Endothelial cell of umbilical vein (primary cell): ENCODE measurements at places on chromosomes 7 and 10.

DNA sequence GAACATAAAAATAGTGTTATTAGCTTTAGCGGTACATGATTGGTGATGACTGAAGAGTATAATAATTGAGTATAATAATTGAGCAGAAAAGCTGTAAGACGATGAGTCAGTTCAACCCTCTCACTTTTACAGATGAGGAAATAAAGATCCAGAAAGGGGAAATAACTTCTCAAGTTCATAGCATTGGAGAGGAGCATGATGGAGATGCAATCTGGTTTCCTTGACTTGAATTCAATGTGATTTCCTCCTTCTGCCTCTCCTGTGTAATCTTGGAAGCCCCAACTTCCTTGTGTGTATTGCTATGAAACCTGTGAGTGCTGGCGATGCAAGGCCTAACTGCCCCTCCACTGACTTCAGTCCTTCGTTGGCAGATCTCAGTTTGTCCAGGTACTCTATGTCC lies 265.1 kb downstream of the LRMDA start:
- DNase-seq: no peak

DNA sequence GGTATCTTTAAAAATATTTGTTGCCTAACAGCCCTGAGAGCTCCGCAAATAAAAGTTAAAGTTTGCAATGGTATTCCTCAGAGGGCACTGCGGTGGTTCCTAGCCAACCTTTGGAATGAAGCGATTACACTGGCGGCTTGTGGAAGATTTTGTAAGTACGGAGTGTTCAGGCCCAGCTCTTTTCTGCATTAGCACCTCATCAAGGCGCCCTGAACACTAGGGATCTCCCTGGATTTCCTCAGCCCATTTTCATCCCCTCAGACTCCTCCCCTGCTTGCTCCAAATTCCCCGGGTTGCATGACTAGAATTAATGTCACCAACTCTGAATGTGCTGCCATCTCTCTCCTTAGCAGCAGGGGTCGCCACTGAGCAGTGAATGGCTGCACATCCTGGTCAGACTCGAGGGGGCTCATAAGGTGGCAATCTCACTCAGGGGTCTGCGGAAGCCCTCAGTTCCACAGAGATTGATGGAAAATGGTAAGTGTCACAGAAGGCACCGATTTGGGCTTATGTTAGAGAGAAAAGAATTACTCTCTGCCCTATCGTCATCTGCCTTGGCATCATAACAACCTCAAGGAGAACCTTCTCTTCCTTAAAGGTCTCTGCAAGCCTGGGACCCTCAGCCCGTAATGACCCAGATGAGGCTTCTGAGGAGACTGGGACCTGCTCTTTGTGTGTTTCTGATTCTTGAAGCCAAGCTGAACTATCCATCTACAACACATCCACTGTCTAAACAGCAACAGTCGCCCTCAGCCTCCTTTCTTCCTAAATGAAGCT lies 262.8 kb upstream of the AOAH start:
- DNase-seq: peak; percentile 54

DNA sequence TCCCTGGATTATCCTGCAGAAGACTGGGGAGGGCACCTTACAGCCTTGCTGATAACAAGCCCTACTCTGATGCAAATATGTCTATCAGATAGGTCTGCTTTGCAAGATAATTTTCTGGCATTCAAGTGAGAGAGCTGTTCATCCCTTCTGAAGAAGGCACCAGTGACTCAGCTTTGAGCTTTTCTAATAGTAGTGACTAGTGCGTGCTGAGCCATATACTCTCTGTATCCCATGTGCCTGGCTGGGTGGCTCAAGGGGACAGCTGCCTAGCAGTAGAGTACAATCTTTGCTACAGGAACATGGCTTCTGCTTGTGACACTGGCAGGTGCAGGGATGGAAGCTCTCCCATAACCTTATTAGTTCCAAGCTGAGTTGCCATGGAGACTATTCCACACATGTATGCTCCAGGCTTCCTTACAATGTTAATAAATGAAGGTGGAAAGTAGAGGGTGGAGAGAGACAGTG lies 35.0 kb upstream of the ABCB4 start:
- no peak for DNase-seq

- DNase-seq: no peak
Observed at GRCh38 chr7:128417071-128417470, 7.3 kb upstream of the IMPDH1 start.

- peak; percentile 56 for DNase-seq
Observed at GRCh38 chr7:151249034-151249731, 689 bp upstream of the SMARCD3 start.

- DNase-seq: no peak
Observed at GRCh38 chr7:14931511-14932215, 29.1 kb upstream of the DGKB start.
